Umbilical cord (tissue), 2 donors: ENCODE measurements at places on chromosomes 4 and X. TPM values are rescaled to one million over a fixed set of nuclear protein-coding genes. Genes with fewer than 3 reads are reported as not detected.

- DNase-seq: no peak
Measured at GRCh38 chr4:7462509-7462971, 27.8 kb upstream of the PSAPL1 start.

Gene CWH43
- 1.9 TPM for total RNA-seq

Gene ABCB7
- total RNA-seq: 30.8 TPM

DNA sequence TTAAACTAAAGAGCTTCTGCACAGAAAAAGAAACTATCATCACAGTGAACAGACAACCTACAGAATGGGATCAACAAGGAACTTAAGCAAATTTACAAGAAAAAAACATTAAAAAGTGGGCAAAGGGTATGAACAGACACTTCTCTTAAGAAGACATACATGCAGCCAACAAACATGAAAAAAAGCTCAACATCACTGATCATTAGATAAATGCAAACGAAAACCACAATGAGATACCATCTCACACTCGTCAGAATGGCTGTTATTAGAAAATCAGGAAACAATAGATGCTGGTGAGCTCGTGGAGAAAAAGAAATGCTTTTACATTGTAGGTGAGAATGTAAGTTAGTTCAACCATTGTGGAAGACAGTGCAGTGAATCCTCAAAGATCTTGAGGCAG, 27.8 kb downstream of the PAPSS1 start:
- DNase-seq: no peak

Gene POU3F4
- total RNA-seq: not detected

Gene CRMP1
- total RNA-seq: 5.3 TPM

Gene TRPC5OS
- total RNA-seq: 4.8 TPM

- peak; percentile 0 for DNase-seq
Measured at GRCh38 chrX:57451426-57452020, 140.3 kb upstream of the ZXDB start.

DNA sequence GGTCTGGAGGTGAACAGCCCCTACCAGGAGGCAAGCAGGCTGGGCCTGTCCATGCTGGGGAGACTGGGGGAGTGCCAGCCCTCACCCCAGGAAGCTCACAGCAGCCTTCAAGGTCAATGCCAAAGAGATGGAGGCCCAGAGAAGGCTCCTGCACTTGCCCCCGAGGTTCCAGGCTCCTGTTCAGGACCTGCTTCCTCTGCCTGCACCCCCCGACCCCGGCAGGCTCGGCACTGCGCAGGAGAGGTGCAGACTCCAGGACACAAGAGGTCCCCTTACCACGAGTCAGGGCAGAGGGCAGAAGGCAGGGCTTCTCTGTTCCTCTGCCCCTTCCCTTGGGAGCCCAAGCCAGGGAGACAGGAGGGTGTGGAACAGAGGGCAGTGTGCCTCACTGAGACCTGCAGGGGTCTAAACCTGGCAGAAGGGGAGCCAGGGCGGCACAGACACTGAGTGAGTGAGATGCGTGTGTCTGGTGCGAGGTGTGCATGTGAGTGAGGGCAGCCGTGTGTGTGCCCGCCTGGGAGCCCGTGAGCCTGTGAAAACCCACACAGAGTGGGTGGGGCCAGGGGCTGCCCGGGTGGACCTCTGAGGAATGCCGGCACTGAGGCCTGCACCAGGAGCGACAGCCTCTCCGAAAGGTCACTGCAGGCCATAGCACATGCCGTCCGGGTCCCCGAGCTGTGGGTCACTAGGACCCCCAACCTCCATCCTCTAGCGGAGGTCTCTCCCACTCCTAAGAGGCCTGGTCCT, 30.7 kb upstream of the FGFR3 start:
- no peak for DNase-seq

GRCh38 chr4:106358899-106359298, 9.7 kb downstream of the GIMD1 start:
- DNase-seq: no peak

DNA sequence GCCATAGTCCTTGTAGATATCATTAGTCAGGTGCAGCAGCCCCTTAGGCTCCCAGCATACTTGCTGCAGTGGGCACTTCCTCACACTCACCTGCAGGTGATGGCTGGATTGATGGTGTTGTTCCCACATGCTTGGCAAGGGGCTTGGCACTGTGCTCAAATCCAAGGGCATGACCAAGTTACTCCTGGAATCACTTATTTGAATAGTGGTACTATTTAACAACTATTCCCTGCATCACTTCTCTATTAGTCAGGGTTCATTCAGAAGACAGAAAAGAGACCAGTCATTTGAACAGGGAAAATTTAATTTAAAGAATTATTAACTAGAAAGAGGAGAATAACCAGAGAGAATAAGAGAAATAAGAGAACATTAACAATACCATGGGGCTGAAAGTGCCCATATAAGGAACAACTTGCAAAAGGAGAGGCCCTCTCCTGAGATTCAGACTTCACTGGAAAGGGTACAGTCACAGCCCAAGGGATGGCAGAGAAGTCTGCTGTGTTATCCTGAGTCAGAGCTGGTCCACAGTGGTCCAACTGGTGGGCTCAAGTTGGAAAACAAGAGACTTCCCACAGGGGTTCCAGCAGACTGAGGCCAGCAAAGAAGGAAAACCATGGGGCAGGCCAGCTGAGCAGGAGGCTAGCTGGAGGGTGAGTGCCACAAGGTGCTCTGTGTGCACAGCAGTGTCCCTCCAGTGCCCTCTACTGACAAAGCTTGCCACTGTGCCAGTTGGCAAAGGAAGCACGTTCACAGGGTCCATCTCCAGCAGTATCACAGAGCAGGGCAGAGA, 9.8 kb downstream of the SPP1 start:
- DNase-seq: peak; percentile 38

DNA sequence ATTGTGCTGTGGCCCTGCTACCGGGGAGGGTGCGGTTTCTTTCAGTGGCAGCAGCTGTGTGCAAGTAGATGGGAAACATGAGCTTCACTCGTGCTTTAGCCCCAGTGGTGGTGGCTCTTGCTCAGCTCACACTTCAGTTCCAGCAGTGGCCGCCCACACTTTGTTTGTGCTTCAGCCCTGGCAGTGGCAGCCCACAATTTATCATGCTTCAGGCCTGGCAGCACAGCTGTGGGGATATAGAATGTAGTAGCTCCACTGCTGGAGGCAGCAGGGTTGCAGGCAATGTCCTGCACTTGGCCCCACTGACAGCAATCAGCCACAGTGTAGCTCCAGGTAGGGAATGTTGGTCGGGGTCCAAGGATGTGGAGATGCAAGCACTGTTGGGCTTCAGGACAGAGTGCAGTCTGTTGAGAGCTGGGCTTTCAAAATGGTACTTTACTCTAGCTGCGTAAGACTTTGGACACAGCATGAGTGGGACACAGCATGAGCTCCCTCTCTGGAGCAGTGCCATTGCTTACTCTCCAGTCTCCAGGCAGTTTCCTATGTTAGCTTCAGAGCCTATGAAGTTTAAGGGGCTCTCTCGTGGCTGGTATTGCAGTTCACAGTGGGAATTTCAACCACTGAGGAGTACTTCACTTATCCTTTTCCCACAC, 413.1 kb downstream of the PDGFC start:
- DNase-seq: no peak

GRCh38 chrX:53445977-53446376, 11.8 kb upstream of the HSD17B10 start:
- DNase-seq: no peak

Gene SERPINA7
- 0.24 TPM for total RNA-seq

DNA sequence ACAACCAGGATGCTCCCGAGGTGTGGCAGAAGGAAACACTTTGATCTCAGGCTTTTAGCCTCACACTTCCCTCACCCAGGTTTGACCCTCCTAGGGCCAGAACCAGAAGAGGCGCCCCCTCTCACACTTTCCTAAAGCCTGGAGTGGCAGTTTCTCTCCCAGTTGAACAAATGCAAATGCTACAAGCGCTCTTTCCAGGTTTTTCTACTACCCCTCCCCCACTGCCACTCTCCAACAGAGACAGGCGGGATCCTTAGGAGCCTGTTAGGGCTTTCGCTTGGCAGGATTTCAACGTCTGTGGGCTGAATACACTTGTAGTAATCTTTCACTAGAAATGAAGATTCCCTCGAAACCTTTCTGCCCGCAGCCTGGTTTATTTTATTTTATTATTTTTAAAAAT, 2.4 kb downstream of the TSC22D3 start:
- peak; percentile 12 for DNase-seq

Gene PABPC5
- total RNA-seq: 7.5 TPM

Gene CTAG2
- not detected for total RNA-seq

- no peak for DNase-seq
Measured at GRCh38 chr4:13829457-13829856, 201.9 kb upstream of the BOD1L1 start.

Gene PCYT1B
- total RNA-seq: 5.1 TPM

DNA sequence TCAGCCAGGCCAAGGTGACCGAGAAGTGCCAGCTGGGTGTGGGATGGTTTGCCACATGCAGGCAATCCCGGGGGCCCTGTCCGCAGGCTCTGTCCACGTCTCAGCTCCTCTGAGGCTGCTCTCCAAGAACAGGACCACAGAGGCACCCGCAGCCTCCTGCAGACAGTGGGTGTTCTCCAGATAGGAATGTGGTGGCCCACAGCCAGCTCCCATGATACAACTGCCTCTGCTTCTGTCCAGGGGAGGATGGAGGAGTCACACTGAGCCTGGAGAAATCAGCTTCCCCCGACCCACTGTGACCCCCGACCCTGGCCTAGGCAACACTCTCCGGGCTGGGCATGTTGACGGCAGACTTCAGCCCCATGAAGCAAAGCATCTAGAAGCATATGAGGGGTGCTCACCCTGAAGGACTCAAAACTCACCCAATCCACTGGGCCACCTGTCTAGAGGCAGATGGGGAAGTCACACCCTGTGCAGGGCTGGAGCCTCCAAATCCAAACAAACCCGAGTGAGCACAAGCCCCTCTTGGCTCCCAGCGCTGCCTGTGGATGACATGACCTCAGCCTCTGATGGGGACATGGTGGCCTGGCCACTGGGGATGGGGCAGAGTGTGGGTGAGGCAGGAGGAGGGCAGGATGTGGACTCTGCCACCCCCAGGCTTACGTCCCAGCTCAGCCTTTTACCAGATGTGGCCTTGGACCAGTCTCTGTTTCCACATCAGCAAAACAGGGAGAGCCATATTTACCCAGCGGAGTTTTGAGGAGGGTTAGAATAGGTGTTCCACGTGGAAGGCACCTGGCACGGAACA, 102.3 kb downstream of the PSAPL1 start:
- peak; percentile 87 for DNase-seq

- DNase-seq: no peak
Measured at GRCh38 chr4:110075083-110075738, 123.2 kb downstream of the ELOVL6 start.

GRCh38 chrX:22139822-22140221, 107.7 kb downstream of the PHEX start:
- no peak for DNase-seq

Gene PPBP
- 22.6 TPM for total RNA-seq

DNA sequence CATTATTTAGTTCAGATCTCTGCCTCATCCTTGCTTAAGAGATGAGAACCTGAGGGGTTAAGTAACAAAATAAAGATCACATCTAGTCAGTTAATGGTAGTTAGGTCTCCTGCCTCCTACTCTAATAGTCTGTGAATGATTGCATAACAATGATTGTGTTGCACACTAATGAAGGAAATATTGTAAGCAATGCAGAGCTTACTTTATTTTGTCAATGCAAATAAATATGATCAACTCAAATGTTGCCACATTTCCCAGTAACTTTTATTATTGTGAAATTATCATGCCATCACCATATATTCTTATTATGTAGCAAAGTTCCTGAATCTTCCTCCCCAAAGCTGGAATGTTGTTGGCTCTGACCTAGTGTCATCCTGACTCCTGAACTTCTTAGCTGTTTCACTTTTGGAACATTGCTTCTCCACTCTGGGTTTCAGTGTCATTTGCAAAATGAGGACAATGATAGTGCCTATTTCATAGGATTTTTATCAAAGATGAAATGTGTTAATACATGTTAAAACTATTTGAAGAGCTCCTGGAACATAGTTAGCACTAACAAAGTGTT, 17.0 kb upstream of the GABRA4 start:
- no peak for DNase-seq

DNA sequence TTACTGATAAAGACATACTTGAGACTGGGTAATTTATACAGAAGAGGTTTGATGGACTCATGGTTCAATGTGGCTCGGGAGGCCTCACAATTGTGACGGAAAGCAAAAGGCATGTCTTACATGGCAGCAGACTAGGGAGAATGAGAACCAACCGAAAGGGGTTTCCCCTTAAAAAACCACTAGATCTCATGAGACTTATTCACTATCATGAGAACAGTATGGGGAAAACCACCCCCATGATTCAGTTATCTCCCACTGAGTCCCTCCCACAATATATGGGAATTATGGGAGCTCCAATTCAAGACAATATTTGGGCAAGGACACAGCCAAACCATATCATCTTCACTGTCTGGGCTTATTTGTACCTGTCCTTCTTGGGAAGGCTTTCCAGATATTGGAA, 22.8 kb upstream of the MUC7 start:
- no peak for DNase-seq

Gene CSN2
- total RNA-seq: not detected

DNA sequence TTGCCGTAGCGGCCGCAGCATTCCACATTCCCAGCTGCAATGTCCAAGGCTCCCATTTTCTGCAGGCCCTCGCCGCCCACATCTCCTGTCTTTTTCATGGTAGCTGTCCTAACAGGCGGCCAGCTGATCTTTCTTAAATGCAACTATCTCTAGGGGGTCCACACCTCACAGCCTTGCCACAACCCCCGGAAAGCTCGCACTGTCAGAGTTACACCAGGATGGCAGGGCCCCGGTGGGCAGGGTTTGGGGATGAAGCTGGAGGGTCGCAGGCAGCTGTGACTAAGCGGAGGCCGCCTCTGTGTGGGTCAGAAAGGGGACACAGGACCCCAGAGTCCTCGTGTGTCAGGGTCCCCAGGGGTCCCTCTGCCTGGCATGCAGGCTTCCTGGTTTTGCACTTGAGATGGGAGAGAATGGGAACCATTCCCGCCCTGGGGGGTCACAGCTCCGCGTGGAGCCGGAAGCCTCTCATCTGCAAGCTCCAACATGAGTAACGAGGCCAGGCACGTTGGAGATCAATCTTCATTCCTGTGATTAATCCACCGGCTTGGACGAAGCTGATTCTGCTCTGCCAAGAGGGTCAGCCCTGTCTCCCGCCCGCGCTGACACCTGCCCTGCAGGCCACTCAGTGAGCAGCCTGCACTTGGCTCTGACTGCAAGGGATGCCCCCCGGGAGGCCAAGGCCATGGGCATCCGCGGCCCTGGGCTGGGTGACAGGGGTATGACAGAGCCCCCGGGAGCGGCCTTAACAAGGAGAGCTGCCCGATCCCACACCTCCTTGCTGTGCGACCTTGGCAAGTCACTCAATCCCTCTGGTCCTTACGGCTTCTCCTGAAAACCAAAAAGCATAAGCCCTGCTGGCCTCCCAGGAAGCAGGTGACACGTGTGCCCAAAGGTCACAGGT, 97.9 kb downstream of the ADRA2C start:
- no peak for DNase-seq

- no peak for DNase-seq
Measured at GRCh38 chr4:136749989-136750388, 782.3 kb downstream of the PCDH18 start.

DNA sequence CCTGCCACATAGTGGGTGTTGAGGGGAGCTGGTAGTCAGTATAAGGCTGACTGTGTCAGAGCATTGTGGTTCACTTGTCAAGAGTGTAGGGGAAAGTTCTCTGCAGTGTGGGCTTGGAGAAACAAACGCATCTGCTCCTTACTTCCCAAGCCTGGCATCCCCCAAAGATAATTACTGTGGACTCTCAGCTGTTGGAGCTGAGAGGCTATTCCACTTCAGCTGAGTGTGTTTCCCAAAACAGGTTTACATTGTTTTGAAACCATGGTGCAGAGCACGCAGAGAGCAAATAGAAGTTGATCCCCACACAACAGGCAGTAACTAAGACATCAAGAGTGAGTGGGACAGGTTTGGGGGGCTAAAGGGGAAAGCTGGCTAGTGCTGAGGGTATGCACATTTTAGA, 181.0 kb upstream of the EOLA2 start:
- DNase-seq: no peak

GRCh38 chr4:32043248-32043633, 1323.1 kb downstream of the PCDH7 start:
- no peak for DNase-seq
